ENCODE measurements at places on chromosomes 5 and 9.

DNA sequence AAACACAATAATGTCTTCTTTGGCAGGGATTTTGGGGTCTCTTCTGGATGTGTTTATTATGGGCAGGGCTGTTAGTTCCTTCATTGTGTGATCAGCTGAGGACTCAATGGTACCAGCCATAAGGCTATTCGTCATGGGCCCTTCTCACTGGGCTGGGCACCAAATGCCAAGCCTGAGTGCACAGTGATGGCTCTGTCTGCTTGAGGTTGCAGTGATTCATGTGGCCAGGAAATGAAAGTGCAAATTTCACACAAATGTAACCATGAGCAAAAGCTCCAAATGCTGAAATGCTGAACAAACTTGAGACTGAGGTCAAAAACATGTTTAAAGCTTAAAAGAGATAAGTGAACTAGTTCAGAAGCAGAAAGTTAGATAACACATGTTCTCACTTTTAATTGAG is 191.0 kb downstream of the TARS1 start:
- no peak for DNase-seq

GRCh38 chr5:5306696-5307095 is 115.8 kb upstream of the ICE1 start:
- no peak for DNase-seq

DNA sequence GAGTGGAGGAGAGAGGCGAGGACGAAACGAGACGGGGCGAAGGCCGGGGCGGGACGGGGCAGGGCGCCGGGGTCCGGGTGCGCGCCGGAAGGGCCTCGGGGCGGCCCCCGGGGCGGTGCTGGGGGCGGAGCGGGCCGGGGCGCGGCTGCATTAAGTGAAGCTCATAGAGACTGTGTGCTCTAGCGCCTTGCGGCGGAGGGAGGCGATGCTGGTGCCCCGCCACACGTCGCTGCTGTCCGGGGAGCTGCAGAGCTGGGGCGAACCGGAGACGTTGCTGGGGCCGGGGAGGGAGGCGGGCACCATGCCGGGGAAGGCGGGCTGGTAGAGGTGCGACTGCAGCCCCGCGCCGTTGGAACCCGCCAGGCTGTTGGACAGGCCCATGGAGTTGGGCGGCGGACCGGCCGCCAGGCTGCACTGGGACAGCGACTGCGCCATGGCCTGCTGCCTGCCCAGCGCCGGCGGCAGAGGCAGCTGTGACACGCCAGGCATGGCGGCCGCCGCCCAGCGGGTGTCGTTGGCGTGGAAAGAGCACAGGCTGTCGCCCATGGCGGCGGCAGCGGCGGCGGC is 8.3 kb downstream of the OTP start:
- no peak for DNase-seq

DNA sequence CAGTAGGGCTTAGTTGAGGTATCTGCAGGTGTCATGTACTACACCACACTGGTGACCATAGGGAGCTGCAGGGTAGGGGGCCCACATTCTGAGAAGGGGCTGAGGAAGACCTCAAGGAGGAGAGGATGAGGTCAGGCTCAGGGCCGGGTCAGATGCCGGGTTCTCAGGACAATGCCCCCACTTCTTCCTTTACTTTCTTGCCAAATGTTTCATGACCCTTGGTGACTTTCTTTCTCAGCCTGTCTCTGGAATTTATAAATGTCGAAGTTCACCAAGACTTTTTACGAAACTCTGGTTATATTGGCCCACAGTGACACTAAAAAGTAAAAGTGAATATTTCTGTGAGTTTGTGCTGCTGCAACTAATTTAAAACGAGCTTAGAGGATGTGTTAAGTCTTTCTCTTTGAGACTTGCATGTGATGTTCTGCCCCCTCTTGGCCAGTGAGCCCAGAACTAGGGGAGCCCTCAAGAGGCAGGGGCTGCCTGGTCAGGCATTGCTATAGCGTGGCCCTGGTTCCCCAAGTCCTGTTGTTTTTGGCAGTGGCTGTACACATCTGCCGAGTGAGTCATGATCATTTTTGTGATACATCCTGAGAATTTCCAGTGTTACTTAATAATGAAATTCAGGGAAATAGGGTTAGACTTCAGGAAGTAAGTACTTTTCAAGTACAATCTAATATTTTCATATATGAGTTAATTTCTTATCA is 11.2 kb downstream of the ACO1 start:
- no peak for DNase-seq

DNA sequence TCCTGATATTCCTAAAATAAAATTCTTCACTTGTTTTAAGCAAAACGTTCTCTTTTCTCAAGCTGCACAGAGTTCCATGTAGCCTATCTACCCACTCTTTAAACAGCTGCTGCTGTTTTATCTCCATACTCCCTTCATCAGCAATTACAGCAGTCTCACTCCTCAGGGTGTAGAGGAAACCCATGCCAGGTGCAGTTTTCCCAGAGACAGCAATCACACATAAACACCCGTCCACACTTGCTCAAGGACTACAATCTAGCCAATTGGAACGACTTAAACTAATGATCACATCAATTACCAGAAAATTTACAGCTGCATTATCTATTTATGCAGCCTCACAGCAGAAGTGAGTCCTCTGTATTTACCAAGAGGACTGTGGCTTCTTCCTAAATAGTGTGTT is 141.7 kb downstream of the HTR1A start:
- peak; percentile 85 for DNase-seq

- no peak for DNase-seq
These were observed 82.1 kb upstream of the PITX1 start for GRCh38 chr5:135116160-135116561.

- DNase-seq, result no peak
These were observed 145.2 kb downstream of the SLC25A46 start for GRCh38 chr5:110884005-110884404.

- peak; percentile 28 for DNase-seq
These were observed 1028.5 kb upstream of the ACO1 start for GRCh38 chr9:31355965-31356364.

DNA sequence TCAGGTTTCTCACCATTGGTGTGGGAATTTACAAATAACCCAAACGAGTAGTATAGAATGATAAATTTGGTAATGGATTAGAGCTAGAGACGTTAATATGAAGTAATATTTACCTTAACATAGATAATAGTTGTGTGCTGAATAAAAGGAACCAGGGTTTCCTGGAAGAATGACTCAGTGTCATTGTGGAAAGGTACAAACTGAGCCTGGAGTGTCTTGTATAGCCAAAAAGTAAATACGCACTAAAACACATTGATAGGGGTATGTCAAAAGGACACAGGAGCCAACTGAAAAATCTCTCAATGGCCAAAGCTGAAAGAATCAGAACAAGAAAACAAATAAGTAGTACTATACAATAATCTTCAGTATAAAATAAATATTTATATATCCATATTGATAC is 363.5 kb downstream of the SLCO4C1 start:
- DNase-seq, result no peak

GRCh38 chr5:10018201-10019069 is 231.3 kb downstream of the ATPSCKMT start:
- no peak for DNase-seq

GRCh38 chr5:82821846-82822633 is 255.2 kb downstream of the TMEM167A start:
- no peak for DNase-seq

DNA sequence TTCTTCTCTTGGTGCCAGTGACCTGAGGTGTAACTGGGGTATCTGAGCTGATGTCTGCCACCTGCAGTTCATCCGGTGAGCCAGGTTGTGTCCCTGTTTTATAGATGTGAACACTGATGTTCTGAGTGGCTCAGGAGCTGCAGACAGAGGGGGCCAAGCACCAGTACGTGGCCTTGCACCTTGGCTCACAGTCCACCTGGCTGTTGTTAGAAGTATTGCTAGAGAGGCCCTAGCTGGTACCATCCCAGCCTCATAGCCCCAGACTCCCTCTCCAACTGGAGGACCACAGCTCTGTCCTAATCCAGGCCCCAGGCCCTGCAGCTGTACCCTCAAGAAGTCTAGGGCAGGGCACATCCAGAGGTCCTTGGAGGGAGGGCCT is 16.2 kb downstream of the PHF2 start:
- DNase-seq, result no peak

GRCh38 chr5:32531885-32532520 is 53.4 kb upstream of the SUB1 start:
- DNase-seq, result no peak

DNA sequence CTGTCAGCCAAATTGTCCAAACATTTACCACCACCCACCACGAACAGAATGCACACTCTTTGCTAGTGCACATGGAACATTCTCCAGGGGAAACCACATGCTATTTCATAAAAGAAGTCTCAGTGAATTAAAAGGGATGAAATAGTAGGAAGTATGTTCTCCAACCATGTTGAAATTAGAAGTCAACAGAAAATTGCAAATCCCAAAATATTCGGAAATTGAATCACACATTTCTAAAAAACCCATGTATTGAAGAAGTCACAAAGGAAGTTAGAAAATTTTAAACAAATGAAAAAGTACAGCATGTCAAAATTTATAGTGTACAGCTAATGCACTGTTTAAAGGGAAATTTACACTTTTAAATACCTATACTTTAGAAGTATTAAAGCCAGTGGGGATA is 50.8 kb downstream of the TGFBR1 start:
- no peak for DNase-seq

DNA sequence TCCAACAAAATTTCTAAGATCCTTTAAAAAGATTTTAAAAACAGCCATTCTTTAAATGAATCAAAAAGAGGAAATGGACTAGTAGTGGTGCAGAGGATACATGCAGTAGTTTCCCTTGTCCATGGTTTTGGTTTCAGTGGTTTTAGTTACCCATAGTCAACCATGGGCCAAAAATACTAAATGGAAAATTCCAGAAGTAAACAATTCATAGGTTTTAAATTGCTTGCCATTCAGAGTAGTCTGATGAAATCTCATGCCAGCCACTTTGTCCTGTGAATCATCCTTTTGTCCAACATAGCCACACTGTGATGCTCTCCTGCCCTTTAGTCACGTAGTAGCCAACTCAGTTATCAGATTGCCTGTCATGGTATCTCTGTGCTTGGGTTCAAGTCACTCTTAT is 286.1 kb downstream of the ANXA1 start:
- no peak for DNase-seq

DNA sequence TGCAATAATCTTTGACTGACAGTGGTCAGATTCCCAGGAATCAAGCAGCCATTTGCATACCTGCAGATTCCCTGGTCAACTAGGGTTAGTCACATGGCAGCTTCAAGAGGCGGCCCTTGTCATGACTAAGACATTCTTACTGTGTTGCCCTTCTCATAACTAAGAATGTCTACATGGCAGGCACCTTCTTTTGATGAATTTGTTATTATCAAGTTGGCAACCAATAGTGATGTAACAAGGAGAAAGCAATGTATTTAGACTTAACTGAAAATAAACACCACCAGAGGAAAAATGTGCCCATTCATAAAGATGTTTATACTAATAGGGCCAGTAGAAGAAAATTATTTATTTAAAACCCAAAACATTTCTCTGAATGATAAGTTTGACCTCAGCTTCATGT is 215.6 kb downstream of the TLE1 start:
- DNase-seq, result no peak

DNA sequence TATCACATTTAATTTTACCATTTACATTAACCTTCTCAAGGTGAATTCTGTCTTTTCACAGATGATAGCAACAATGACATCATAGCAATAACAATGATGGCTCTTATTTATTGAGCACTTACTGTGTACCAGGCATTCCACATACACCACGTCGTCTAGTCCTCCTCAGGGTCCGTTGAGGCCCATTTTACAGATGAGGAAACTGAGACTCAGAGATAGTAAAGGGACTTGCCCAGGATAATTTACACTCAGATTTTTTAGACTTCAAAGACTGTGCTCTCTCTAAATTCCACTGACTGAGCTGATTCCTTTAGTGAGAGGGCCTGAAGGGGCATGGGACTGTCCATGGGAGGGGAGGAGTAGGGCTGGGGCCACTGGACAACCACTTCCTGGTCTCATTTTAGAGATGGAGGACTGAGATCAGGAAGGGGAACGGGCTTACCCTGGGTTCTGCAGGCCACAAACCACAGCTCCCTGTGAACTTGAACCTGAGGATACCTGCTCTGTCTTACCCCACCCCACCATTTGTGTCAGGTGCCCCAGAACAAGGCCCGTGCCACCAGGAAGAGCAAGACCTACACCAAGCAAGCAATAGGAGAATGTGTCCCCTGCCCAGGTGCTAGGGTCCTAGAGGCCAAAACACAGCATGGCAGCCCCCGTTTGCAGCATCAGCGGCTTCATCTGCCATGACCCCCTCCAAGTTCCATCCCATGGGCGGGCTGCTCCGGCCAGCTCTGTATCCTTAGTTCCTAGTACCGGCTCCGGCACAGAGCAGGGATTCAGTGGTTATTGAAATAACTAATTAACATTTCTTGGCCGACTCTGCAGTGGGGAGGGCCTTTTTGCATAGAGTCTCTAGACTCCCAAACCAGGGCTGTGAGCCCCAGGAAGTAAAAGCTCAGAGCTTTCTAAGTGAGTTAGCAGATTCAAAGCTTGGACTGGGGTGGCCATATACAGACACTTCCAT is 96.6 kb downstream of the RGS3 start:
- no peak for DNase-seq

GRCh38 chr5:149256451-149256850 is 15.2 kb upstream of the AFAP1L1 start:
- no peak for DNase-seq

DNA sequence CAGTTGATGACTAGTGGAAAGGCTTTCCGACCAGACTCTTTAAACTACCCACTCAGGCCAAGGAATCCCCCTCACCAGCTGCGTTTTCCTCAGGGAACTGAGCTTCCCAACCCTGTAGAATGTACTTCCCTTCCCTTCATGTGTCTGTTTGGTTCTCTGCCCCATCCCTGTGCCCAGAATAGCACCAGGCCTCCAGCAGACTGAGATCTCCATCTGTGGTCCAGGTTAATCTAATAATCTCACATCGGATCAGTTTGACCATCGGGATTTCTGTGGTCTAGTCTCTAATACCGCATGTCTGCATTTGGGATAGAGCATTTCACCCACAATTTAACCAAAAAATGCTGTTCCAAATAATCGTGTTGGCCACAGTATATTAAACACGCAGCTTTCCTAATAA is 237.2 kb downstream of the ROR2 start:
- no peak for DNase-seq

- no peak for DNase-seq
These were observed 162.6 kb upstream of the PPP1R2B start for GRCh38 chr5:156687514-156687913.

- no peak for DNase-seq
These were observed 18.1 kb downstream of the RAI14 start for GRCh38 chr5:34674187-34674586.

DNA sequence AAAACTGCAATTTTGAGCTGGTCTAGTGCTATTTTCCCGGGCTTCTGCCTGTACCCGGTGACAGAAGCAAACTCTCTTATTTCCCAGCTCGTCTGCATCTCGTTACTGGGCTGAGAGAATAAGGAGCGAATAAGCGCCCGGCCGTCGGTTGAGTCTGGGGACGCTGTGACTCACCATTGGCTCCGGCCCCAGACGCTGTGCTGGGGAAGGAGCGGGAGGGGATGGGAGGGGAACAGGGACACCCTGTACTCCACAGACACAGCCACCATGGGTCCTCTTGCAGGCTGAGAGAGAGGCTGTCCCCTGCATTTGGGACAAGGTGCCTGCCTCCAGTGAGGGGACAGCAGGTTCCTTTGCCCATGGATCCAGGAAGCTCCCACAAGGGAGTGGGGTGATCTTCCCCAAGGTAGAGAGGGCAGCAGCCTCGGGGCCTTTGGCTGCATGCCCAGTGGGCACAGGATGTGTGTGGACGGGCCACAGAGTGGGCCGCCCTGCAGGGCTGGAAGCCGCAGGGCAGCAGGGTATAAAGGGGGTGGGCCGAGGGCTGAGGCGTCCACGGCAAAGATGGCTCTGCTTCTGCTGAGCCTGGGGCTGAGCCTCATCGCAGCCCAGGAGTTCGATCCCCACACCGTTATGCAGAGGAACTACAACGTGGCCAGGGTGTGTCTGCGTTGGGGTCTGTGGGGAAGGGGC is at the start of gene LCN9:
TSS of gene LCN9 (plus strand) at position 552 of the 693 bp plus-strand sequence. CDS start at position 565, 13 bp downstream.
- DNase-seq, result no peak
